HL-60 (cell line): ENCODE measurements at places on chromosomes 6 and 20.

DNA sequence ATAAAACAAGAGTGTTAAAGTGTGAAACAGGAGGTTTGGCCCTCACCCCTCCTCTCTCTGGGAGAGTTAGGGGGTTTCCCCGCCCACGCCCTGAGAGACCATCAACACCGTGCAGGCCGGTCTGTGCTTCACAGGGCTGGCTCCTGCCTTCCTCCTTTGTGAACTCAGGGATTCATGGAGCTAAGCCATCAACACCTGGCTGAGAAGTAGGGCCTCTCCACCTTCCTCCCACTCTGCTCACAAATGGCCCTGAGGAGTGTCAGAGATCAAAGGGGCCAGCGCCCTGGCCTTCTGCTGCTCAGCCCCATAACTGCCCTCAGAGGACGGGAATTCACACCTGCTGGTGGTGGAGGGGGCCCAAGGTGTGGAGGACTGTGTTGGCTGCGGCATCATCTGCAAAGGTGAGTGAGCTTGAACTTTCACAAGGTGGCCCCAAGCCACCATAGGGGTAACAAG is 88.6 kb downstream of the PSMB1 start:
- no peak for DNase-seq

- no peak for DNase-seq
These were observed 91.5 kb upstream of the MLN start for GRCh38 chr6:33895296-33895695.

DNA sequence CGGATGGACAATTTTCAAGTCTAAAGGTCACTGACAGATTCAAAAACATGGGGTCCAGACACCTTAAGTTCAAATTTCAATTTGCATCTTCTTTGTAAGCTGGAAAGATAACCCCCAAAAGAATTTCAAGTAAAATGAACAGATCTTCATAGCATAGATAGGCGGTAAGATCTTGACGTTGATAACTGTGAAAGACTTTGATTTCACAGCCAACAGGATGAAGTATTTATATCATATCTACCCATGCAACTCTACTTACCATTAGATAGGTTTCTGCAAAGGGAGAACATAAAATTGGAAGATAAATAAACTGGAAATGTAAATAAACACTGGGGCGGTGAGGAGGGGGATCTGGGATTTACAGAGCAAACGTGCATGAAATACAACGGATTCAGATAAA is 137.8 kb downstream of the IPCEF1 start:
- no peak for DNase-seq

DNA sequence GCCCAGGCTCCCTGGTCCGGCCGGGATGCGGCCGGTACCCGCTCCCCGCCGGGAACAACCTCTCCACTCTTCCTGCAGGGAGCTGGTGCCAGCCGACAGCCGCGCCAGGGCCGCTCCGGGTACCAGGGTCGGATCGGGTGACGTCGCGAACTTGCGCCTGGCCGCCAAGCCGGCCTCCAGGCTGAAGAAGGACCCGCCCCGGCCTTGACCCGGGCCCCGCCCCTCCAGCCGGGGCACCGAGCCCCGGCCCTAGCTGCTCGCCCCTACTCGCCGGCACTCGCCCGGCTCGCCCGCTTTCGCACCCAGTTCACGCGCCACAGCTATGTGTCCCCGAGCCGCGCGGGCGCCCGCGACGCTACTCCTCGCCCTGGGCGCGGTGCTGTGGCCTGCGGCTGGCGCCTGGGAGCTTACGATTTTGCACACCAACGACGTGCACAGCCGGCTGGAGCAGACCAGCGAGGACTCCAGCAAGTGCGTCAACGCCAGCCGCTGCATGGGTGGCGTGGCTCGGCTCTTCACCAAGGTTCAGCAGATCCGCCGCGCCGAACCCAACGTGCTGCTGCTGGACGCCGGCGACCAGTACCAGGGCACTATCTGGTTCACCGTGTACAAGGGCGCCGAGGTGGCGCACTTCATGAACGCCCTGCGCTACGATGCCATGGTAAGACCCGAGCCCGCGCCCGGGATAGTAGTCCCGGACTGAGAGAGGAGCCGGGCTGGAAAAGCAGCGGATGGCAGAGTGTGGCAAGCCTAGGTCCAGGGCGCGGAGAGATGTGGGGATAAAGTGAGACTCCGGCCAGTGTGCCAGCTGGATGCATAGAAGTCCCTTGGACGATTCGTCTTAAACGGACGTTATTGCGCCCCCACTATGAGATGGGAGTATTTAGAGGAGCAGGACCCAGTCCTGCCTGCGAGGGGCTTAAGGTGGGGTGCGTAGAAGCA is at the start of gene NT5E:
NT5E (plus strand) TSS at position 266 of the 942 bp plus-strand sequence; CDS start at position 323, 57 bp downstream.
- peak; percentile 10 for DNase-seq

GRCh38 chr6:157550114-157550989 is 169.4 kb downstream of the ZDHHC14 start:
- DNase-seq: no peak

DNA sequence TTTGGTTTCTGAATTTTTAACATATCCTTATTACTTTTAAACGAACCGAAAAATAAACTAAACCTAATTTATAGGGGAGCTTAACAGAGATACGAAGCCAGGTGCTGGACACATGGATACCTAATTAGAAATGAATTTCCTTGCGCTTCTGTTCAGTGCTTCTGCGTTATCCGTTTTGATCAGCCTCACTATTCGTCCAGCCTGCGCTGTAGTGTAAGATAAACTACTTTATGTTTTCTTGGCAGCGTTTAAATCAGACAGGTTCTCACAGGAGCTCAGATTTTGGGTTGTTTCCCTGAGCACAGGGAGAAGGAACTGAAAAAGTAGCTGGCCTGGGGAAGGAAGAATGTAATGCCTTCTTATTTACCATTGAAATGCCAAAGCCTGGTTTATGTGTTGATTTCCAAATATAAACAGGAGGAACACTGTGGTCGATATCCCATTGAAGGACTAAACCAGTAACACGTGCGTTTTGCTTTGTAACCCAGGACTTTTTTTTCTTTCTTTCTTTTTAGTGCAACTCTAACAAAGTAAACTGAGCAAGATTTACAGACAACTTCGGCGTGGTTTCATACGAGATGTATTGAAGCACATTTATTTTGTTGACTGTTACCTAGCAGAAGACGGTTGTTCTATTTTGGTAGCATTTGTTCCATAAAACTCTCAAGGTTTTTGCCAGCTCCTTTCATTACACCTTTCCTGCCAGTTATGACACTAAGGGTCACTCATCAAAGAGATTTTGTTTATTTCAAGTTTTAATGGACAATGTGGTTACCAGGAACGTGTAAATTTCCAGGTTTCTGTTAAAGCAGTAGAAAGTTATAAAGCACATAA is 214.8 kb upstream of the HEY2 start:
- DNase-seq: no peak

- no peak for DNase-seq
These were observed 170.2 kb downstream of the SLC24A3 start for GRCh38 chr20:19382386-19383340.

GRCh38 chr6:84882768-84883766 is 118.7 kb upstream of the TBX18 start:
- no peak for DNase-seq

DNA sequence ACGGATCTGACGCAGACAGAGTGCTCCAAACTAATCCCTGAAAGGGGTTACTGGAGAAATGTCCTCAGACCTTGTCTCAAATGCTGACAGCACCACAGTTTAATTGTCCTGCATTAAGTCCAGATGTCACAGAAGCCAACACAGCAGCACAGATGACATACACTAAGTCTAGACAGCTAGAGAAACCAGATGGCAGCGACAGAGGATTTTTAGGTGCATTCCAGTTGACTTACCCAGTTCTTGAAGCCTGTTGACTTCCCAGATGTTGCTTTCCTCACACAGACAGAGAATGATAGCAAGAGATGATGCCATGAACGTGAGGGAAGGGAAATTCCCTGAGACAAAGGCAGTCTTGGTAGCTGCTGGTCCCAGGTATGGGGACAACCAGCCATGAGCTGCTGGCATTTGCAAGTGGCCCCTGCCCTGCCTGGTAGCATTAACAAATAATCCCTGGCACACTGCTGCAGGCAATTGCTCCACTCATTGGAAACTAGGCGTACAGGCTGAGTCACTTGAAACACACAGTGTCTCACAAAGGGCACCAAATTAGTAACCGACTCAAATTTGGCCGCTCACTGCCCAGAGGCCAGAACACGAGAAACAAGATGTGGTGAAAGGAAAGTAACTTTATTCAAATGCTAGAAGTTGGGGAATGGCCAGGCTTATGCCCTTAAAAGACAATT is 52.2 kb downstream of the ADGB start:
- DNase-seq: no peak

- no peak for DNase-seq
These were observed 50.0 kb upstream of the ESR1 start for GRCh38 chr6:151757506-151757955.

DNA sequence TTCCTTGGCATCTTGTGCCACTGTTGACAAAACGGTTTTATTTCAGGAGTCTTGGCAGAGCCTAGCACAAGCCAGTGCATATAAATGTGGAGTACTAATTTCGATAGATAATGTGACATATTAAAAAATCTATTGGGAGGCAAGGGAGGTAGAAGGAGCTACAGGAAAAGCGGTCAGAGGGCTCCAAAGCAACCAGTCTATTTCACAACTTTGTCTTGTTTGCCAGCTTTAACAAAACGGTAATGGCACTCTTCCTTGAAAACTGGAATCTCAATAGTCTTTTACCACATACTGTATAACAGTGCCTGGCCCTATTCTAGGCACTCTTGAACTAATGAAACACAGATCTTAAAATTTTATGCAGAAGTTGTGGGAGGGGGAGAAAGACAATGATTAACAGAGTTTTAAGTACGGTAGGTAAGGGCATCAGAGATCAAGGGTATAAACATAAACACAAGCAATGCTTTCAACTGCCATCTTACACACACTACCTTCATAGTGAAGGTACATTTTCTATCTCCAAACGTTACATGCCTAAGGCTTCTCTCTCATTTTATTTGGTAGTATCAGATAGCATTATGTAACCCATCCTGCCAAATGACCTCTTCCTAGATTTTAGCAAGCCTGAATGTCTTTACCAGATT is 33.5 kb upstream of the SYNCRIP start:
- no peak for DNase-seq

DNA sequence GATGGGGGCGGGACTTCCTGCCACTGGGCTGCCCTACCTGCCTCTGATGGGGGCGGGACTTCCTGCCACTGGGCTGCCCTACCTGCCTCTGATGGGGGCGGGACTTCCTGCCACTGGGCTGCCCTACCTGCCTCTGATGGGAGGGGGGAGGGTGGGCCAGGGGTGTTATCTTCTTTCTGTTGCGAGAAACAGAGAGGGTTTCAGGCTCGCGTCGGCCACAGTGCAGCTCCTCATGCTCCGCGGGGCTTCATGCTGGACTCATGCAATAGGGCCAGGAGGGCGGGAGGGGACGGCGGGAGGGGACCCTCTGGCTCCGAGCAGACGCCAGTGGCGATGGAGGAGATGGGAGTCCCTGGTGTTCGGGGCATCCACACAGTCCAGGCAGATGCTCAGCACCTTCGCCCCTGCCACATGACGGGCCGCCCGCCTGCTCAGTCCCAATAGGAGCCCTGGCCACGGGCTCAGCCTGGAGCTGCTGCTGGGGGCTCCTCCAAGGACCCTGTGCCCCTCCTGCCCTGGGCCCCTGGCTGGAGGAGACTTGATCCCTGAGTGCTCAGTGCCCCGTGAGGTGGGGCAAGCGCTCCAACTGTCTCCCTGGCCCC is 48.8 kb upstream of the CHRNA4 start:
- DNase-seq: no peak

DNA sequence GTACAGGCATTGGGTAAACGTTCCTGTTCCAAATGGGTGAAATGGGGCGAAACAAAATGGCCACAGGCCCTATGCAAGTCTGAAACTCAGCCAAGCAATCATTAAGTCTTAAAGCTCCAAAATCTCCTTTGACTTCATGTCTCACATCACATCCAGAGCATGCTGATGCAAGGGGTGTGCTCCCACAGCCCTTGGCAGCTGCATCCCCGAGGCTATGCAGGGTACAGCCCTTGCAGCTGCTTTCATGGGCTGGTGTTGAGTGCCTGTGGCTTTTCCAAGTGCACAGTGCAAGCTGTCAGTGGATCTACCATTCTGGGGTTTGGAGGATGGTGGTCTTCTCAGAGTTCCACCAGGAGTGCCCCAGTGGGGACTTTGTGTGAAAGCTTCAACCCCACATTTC is 270.0 kb upstream of the CDYL start:
- DNase-seq: no peak

- no peak for DNase-seq
These were observed 74.4 kb downstream of the SH3BGRL2 start for GRCh38 chr6:79705456-79705995.

DNA sequence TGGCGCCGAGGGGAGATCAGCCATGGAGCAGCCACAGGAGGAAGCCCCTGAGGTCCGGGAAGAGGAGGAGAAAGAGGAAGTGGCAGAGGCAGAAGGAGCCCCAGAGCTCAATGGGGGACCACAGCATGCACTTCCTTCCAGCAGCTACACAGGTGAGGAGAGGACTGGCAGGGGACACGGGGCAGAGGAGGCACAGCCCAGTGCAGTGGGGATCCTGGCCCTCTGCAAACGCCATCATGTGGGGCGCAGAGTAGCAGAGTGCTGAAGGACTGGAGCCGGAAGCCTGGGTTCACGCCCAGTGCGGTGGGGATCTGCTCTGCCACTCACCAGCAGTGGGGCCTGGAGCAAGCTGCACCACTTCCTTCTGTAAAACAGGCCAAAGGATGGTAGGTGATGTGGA is 41.1 kb upstream of the FANCE start:
- no peak for DNase-seq

DNA sequence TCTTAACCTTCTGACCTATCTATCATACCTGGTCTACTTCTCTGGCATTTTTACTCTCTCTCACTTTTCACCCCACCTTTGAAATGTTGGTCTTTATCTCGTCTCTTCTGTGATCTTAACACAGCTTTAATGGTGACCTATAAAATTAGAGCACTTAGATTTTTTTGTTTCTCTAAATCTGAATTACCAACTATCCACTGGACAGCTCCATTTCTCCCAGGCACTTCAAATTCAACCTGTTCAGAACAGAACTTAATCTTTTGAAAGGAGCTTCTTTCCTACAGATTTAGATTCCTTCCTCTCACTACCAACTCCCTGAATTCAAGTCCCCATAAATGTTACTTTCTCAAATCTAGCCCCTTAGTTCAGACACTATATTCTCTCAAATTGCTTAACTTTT is 15.0 kb upstream of the MTFR2 start:
- no peak for DNase-seq

- peak; percentile 9 for DNase-seq
These were observed 11.3 kb upstream of the ADGB start for GRCh38 chr6:146587459-146587858.

GRCh38 chr6:150875841-150876240 is 10.3 kb downstream of the MTHFD1L start:
- no peak for DNase-seq

GRCh38 chr6:154170106-154170505 is 131.1 kb downstream of the OPRM1 start:
- no peak for DNase-seq
